ENCODE measurements at places on chromosomes 7 and 10.

- DNase-seq: no peak
These were observed 146.2 kb downstream of the PTPN20 start for GRCh38 chr10:47057471-47057870.

DNA sequence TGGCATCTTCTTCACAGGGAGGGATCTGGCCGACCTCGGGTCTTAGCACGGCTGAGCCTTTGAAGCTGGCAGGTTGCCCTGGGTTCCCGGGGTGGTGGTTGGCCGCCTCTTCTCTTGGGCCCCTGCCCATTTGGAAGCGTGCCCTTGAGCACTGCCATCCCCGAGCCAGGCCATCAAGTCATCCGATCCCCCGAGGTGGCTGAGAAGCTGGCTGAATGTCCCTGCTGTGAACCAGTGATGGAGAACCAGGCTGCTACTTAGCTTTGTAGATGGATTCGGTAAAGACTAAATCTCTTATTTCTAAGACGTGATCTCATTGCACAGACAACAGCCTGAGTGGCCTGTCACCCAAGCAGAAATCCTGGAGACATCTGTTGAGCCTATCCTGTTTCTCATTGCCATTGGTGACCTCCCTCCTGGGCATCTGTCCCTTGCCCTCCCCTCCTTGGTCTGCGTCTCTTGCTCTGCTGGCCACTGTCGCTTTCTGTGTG lies 74.3 kb downstream of the GRK5 start:
- no peak for DNase-seq

DNA sequence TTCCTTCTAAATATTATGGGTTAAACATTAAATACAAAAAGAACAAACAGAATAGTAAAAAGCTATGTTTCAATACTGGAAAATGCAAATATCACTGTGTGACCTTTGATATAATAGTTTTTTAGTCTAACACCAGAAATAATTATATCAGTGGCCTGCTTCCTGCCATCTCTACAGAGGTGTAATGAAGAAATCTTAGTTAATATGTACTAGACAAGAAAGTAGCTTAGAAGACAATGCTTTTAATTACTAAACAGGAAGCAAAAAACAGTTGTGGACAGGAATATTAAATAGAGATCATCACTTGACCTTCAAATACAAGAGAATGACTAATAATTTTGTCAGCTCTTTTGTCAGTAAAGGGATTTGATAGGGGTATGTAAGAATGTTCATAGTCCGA lies 47.4 kb upstream of the LRRN3 start:
- DNase-seq: no peak

GRCh38 chr10:19195698-19196097 lies 147.1 kb downstream of the MALRD1 start:
- no peak for DNase-seq

DNA sequence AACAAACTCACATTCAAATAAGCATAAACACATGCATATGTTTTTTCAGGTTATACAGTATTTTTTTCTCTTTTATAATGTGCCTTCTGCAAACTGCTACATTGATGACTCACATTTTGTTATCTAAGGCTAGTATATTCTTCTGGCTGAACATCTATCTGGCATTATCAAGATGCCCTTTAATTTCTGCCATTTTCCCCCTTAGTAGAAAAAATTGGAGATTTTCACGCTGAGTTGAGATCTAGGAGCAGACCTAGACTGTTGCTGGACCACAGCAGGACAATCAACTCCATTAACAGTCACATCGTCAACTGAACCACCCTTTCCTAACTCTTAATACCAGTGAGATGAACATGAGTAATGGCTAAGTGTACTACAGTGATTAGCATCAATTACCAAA lies 41.6 kb downstream of the ERCC6 start:
- DNase-seq: no peak

GRCh38 chr10:63586043-63586442 lies 64.8 kb downstream of the REEP3 start:
- DNase-seq: no peak

DNA sequence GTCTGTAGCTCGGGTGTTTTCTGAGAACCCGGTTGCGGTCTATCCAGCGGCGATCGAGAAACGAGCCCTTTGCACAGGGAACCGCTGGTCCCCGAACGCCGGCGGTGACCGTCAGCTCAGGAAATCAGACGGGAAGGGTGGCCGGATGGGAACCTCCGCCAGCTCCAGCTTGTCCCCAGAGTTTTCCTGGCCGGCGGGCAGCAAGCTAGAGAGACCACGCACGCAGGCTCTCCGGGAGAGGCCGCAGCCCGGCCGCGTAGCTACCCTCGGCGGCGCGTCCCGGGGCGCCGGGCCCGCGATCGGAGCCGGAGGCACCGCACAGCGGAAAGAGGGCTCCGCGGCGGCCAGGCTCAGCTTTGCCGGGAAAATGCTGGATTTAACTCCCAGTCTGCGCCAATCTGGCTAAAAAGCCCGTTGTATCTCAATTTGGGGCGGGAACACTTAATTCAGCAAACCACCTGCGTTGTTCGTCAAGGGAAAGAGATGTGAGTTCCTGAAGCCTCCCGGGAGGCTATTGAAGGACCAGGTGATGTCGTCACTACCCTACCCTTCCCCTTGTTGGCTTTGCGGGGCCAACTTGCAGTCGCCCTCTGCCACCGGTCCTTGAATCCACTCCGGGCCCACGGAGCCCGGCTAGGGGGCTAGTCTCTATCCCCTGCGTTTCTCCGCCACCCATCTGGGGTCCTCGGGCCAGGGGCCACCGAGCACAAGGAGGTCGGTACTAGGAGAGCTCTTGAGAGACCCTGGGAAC lies 859 bp upstream of the CH25H start:
- peak; percentile 25 for DNase-seq

DNA sequence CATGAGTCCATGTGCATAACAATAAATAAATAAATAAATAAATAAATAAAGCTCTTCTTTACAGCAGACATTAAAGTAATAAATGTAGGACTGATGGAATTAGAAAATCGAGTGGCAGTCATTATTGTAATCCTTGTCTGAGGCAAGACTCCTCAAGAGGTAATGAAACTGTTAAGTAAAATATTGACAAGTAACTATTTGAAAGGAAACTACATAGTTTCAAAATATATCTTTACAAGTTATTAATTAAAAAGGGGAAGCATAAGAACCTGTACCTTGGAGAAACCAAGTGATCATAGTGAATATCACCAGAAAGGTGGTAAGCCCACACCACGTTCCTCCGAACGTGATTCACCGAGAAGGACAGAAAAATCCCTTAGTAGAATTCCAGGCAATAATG lies 285.6 kb upstream of the SORCS1 start:
- DNase-seq: no peak

DNA sequence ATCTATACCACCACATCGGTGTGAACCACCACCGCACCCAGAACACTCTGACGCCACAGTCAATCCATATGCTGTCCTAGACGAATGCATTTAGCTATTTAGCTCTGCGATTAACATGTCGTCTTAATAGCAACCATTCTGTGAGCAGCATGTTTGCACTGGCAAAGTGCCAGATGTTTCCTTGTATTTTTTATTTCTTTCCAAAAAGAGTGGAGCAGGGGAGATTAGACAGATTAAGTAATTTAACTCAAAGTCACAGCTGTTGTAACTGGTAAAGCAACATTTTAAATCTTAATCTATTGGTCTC lies 57.0 kb upstream of the ARL4A start:
- DNase-seq: no peak

- no peak for DNase-seq
These were observed 87.6 kb downstream of the PIP4K2A start for GRCh38 chr10:22626784-22627183.

GRCh38 chr10:124033887-124034218 lies 59.5 kb downstream of the CHST15 start:
- no peak for DNase-seq

- no peak for DNase-seq
These were observed 422.2 kb upstream of the MTPN start for GRCh38 chr7:136399385-136399784.

GRCh38 chr10:128721963-128722445 lies 595.8 kb upstream of the MKI67 start:
- no peak for DNase-seq

DNA sequence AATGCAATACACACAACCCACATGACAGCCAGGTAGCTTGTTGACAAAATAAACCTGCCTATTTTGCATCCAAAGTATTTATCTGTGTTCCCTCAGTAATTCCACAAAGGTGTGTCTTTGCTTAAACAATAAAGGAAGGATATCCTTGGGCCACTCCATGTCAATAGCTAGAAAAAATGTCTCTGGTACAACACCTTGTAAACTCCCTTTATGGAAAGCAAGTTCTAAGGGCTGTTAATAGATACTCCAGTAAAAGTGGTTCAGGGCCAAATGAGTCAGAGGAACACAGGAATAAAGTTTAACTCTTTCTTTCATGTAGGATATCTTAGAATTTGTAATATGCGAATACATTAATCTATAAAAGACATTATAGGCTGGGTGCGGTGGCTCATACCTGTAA lies 96.9 kb upstream of the LRRTM3 start:
- no peak for DNase-seq

DNA sequence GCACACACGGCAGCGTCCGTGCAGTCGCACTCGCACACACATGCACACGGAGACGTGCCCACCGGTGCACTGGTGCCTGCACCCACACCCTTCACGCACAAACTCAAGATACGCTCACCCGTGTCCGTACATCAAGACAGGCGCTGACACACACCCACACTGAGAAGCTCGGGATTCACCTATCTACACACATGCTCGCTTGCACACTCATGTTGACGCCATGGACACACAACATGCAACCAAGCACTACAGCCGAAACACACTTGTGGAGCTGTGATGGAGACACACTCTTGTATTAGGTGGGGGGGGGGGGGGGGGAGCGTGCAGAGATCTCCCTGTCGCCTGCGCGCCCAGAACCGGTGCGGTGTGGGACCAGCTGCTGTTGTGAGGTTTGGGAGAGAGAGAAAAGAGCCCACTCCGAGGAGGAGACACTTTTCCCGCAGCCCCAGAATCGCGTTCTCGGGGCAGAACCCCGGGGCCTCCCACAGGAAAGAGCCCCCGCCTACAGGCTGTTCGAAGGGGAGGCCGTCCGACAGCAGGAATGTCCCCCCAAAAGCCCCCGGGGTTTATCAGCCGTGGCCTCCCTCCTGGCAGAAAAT lies 605 bp upstream of the NFKB2 start:
- DNase-seq: peak; percentile 91

DNA sequence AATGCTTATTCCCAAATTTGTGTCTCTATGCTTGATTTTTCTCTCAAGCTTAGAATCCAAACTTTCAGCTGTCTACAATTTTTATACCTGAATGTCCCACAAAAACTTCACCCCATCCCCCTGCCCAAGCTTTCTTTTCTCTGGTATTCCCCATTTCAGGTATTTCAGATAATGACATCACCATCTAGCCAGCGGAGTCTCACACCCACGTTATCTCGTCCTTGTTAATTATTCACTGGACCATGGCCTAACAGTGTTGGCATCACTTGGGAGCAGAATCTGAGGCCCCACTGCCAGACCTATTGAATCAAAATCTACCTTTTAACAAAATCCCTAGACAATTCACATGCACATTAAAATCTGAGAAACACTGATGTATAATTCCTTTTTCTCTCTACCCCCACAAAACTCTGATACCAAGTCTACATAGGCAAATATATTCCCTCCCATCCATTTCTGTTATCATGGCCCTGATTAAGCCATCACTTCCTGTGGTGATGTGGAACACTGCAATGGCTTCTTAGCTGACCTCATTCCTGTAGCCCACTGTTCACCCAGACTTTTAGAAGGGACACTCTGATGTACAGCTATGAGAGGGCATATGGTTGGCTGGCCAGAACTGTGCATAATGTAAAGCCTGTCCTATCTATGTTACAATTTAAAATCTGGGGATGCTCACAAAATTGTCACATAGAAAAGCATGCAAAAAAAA lies 31.4 kb downstream of the ZNF438 start:
- DNase-seq: no peak

- DNase-seq: no peak
These were observed 9.8 kb downstream of the SEC61G start for GRCh38 chr7:54749200-54749599.

DNA sequence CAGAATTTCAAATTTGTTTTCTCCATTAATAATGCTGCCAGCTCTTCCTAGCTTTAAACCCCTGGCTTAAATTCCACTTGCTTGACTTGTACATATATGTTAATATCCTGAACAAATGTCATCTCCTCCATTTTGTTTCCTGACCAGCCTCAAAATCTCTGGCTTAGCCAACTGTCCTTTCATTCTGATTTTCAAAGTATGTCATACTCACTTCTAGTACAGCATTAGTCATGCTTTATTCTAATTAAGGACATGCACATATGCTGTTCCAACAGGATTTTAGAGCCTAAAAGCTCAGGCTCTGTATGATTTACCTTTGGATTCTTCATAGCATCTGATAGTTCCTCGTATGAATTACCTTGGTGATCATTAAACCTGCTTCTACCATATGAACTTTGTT lies 158.3 kb downstream of the ZNF438 start:
- no peak for DNase-seq

Data from stimulated activated naive CD8-positive, alpha-beta T cell treated with anti-CD3 and anti-CD28 coated beads, Interleukin-15, amount 100 ng/mL, for 72 hours (primary cell).